SHP77 treated with DMSO at 0.1 percent for 48 hours (cell line): ENCODE measurements at places on chromosomes 1 and 21.

DNA sequence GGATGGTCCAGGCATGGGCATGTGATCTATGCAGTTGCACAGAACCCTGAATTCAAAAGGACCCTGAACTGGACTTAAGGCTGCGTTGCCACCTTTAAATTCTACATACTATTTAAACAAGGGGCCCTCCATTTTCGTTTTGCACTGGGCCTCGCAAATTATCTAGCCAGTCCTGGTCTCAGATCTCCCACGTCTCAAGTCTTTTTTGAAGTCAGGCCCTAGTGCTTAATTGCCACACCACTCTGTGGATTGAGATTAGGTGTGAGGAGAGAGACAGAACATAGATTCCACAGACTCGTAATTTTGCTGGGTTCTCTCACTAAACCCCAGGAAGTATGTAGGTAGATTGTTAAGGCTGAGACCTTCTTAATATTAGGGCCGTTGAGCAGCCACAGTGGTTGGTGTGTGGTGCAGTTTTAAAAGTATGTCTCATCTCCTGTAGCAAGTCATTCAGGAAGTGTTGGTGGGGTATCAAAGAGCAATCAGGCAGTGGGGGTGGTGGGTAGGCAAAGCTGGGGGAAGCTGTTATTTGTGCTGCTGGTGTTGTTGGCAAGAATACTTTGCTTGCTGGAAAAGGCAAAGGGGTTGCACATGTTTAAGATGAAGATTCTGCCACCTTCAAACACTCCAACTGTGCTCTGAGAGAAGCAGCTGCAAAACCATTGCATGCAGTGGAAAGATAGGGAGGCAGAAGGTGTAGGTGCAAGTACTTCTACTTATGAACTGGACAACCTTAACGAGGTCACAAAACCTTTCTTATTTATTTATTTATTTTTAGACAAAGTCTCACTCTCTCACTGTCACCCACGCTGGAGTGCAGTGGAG lies 11.2 kb downstream of the CD84 start:
- no peak for DNase-seq

- DNase-seq: no peak
Observed at GRCh38 chr1:97999320-97999719, 78.5 kb upstream of the DPYD start.

- DNase-seq: no peak
Observed at GRCh38 chr1:1374589-1374928, 448 bp downstream of the AURKAIP1 start.

DNA sequence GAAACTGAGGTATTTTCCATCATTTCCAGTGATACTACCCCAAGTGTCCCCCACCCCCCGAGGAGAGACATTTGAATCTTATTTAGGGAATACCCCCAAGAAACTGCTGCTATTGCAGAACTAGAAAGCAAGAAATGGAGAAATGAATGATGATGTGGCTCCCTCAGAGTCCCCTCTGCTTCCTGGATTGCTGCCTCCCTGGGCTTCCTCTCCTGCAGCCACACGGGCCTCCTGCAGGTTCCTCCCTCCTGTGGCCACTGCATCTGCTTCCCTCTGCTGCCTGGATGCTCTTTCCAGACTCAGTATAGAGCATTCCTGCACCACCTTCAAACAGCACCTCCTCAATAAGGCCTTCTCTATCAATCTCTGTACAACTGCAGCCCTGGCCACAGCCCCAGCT lies 69.3 kb downstream of the SLC25A24 start:
- DNase-seq: no peak

DNA sequence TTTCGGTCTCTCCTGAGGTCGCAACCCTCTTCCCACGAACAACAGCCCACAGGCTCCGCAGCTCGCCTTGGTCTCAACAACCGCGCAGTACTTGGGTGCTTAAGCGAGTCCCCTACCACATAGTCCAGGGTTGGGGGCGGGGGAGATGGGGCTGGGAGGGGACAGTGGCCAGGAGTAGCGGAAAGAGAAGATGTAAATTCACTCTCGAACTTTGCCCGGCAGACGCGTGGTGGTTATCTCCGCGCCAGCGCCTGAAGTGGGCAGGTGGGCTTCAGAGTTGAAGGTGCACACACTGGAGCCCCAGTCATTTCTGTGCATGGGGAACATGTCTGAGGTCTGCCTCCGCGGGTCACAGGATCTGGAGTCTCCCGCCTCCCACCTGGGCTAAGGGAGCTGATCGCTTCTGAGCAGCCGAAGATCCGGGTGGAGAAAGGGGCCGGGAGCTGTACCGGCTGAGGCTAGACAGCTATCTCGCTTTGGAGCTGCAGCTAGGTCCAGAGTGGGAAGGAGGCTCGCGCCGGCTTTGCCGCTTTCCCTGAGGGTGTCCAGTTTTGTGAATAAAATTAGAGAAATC lies 4.3 kb upstream of the FOXD2 start:
- DNase-seq: no peak

DNA sequence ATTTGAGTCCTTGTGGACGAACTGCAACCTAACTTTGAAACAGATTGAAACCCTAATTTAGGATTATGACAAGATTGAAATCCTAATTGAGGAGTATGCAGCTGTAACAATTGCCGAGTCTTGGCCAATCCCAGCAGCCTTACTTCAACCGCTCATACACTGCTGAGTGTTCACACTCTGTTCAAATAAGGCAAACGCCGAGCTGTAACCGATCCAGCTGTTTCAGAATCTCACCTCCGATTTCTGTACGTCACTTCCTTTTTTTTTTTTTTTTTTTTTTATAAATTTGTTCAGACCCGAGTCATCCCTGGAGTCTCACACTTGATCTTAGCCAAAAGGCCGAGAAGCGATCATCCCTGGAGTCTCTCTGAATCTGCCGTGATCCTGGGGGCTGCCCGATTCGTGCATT lies 22.3 kb upstream of the ATP5PO start:
- DNase-seq: no peak

GRCh38 chr1:152654110-152654509 lies 9.1 kb upstream of the LCE2D start:
- DNase-seq: peak; percentile 59

- no peak for DNase-seq
Observed at GRCh38 chr1:171794085-171794484, 12.6 kb downstream of the METTL13 start.
